ENCODE measurements at places on chromosomes 16 and 17.

GRCh38 chr16:89115216-89115861, 21.7 kb downstream of the ACSF3 start:
- peak; percentile 81 for DNase-seq

DNA sequence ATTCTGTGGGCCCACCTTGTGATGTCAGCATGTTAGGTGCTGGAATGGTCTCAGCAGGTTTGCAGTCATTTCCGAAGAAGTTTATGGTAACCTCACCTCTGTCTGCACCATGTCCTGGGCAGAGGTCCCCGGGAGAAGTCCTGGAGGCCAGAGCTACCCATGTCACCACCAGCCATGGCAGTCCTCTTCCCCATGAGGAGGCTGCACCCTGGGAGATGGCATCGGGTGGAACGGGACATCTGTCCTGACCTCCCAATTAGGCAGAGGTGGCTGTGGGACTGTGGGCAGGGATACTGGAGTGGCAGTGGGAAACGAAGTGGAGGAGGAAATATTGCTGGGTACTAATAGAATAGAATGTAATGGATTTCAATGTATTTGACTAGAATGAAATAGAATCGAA, 511.8 kb upstream of the WSB1 start:
- no peak for DNase-seq

- no peak for DNase-seq
Observed at GRCh38 chr16:30820952-30821421, 34.0 kb upstream of the ZNF629 start.

GRCh38 chr16:2473999-2474876, 689 bp upstream of the TBC1D24 start:
- DNase-seq: peak; percentile 60

DNA sequence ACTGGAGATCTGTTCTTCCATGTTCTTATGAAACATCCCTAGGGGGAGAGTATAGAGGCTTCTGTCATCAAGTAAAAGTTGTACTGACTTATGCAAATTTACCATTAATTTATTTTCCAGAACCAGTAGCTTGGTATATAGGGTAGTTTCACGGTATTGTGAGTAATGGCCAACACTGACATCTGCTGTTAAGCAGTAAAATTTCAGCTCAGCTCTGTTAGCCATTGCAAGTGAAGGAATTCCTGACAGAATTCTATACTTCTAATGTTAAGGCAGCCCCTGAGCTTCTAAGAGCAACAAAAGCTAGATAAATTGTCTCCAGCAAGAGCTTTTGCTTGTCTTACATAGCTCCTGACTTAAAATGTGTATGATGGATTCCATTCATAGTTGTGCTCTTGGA, 613.5 kb upstream of the C16orf82 start:
- no peak for DNase-seq

- DNase-seq: no peak
Observed at GRCh38 chr16:2196162-2196980, at the start of gene CASKIN1. CASKIN1 (minus strand) TSS chr16:2196605; CDS start chr16:2196432, 173 bp downstream.

DNA sequence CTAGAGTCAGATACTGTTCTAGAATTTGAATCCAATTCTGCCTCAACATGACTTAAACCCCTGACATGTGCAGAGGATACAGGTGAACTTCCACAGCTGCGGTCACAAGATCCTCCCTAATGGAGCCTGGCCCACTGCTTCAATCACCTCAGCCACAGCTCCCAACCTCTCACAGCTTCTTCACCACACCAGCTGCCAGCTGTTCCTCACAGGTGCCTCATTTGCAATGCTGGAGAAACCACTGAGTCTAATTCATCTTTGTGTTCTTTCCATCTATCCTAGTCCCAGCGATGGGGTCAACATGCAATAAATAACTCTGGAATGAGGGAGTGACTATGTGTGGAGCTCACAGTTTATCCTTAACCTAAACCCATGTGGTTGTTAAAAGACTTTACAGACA, 72.0 kb upstream of the MAF start:
- DNase-seq: no peak

Data from activated T-cell treated with anti-CD3 and anti-CD28 coated beads for 48 hours (primary cell).